SJCRH30 (cell line): ENCODE measurements at places on chromosomes 12 and 14.

- peak; percentile 27 for DNase-seq
Observed at GRCh38 chr14:97021571-97022168, 224.5 kb downstream of the VRK1 start.

DNA sequence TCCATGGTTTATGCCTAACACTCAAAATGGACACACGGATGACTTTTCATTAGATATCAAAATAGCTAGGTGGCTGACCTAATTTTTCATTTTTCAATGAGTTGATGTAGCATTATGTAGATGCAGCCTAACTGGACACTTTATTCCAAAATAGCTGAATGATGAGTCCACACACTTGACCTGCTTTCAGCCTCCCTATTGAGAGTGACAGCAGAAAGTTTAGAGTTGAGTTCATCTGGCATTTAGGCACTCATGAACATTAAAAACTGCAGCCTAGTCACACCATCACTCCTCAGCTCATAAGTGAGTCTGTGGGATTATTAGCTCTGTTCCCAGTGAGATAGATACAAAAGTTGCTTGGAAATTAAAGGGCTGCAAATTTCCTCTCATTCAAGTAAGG lies 307.3 kb upstream of the PRKD1 start:
- DNase-seq, result no peak

DNA sequence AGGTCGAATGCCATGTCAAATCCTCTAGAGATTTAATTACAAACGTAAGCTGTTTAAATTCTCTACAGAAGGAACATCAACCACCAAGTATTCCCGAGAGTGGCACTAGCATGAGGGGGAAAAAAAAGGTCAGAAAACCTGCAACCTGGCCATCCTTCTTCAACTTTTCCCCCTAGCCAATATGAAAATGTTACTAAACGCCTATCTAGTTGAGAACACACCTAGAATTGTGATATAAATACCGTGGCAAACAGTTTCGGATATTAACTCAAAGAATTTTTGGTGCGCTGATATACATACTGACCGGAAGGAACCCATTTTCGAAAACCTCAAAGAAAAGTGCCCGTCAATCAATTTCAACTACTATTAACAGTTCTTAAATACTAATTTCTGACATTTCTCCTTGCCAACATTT lies 1.8 kb downstream of the HNRNPC start:
- no peak for DNase-seq

DNA sequence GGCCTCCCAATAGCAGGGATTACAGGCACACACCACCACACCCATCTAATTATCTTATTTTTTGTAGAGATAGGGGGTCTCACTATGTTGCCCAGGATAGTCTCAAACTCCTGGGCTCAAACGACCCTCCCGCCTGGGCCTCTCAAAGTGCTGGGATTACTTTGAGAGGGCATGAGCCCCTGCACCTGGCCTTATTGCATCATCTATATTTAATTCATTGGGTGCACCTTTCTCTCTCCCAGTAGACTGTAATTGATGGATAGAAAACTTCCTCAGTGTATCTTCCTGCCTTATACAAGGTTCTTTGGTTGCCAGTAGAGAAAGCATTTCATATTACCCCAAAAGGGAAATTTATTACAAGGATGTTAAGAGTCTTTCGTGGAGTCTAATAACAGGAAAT lies 8.9 kb upstream of the MORN3 start:
- no peak for DNase-seq

DNA sequence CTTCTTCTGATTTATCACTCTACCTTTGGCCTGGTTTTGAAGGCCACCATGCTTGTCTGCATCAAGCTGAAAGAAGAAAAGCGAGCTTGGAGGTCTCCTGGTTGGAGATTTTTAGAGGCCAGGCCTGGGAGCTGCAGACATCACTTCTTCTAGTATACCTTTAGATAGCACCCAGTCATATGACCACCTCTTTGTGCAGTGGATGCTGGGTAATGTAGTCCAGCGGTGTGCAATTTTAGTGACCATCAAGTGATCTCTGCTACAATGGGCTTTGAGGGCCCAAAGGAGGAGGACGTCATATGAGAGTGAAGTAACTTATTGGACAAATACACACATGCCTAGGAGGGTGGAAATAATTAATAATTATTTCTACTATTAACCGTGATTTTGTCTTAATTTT lies 15.2 kb upstream of the WNT5B start:
- peak; percentile 65 for DNase-seq

DNA sequence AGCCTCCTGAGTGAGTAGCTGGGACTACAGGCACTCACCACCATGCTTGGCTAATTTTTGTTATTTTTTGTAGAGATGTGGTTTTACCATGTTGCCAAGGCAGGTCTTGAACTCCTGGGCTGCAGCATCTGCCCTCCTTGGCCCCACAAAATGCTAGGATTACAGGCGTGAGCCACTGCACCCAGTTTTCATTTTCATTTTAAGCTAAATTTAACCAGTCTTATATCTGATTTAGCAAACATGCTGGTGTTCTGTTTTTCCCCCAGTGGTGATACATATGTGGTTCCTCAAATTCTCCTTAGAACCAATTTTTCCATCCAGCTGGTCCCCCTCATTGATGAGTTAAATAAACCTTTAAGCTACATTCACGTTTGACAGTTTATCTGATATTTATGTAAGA lies 43.8 kb upstream of the BICD1 start:
- DNase-seq, result no peak

DNA sequence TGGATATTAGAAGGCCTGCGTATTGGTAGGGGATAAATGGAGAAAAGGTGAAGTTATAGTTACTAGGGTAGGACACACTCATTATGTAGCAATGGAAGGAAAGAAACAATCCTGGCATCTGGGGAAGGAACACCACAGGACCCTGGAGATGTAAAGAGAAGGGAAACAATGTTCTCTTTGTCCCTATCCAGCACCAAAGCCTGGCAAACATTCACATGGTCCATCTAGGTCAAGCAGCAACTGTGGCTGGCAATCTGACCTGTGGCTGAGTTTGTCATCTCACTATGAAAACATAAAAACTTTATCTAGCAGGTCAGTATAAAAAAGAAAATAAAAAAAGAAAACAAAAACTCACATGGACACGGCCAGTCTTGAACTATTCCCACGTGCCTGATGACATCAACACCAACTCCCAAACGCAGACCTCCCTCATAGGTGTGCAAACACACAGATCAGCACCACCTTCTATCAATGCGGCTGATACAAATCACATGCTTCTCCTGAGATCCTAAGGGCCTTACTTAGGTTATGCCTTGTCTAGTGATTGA lies 2.6 kb downstream of the POMT2 start:
- DNase-seq, result peak; percentile 68

GRCh38 chr12:20808521-20808920 lies 2.0 kb upstream of the SLCO1B3 start:
- no peak for DNase-seq

GRCh38 chr14:105012171-105012985 lies 8.5 kb downstream of the CDCA4 start:
- DNase-seq, result no peak
